Endothelial cell (in vitro differentiated cells): ENCODE measurements at places on chromosomes 7 and 10.

DNA sequence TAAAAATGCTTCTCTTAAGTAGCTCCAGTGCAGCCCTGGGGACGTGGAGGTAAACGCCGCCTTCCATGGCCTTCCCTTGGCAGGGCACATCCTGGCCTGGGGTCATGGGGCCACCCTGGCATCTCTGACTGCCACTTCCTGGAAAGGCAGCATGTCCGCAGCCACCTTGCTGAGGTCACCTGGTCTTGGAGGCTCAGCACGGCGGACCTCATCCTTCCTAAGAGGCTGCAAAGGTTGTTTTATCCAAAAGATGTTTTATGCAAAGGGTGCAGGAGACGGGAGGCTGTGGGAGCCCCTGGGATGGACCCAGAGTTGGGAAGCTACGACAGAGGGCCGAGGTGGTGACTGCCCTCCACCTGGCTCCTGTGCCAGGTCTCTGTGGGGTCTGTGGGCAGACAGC is 106.0 kb downstream of the TCERG1L start:
- no peak overlapping the region for H3K27ac ChIP-seq
- no peak overlapping the region for H3K4me3 ChIP-seq
- no peak for DNase-seq

DNA sequence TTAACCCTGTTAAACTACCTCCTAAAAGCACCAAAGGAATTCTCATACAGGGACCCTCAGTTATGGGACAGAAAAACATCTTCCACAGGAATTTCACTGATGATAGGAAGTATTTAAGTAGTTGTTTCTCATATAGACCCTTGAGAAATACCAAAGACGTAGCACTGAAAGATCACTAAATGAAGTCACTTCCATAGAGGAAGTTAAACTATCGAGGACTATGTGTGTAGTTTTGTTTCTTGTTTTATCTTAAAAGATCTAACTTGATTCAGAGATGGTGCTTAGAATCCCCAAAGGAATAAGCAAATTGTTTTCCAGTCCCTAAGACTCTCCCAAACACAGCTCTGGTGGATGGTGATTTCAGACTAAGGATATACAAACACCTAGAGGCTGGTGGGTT is 94.8 kb upstream of the AFAP1L2 start:
- no peak for DNase-seq
- peaks cover 5% of the 10 kb centered on the region for H3K27me3 ChIP-seq
- H3K4me1 ChIP-seq: peaks cover 16% of the 10 kb centered on the region

- no peaks in the 10 kb centered on the region for H3K36me3 ChIP-seq
- DNase-seq: no peak
- no peak overlapping the region for H3K27ac ChIP-seq
- H3K27me3 ChIP-seq: peaks cover 8% of the 10 kb centered on the region
- H3K4me3 ChIP-seq: no peak overlapping the region
- no peaks in the 10 kb centered on the region for H3K4me1 ChIP-seq
These were observed 18.5 kb upstream of the TRIM56 start for GRCh38 chr7:101066833-101067177.

DNA sequence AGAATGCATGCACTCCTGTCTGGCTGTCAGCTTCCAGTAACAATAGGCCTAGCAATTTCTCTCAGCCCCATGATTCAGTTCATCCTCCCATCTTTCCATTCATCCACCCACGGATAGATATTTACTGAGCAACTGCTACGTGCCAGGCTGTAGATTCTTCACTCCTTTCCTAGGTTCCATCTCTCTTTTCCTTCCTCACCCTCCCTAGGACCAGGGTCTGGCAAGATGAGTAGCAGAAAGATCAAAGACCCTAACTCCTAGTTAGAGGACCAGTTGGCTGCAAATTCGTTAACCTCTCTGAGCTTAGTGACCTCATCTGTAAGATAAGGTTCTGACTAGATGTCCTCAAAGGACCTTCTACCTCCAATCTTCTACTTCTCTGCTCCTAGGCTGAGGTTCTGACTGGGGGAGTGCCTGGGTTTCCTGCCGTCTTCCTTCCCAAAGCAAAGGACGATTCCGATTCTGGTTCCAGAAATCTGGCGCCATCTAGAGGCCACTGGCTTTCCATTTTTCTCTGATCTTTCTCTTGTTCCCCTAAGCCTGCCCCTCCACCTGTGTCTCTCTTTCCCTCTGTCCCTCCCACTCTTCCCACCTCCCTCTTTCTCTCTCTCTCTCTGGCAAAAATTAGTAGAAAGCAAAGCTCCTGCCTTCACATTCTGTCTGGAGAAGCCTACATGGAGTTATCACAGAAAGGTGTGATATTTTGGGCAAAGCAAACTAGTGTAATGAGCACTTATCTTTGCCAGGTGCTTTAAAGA is 26.2 kb downstream of the TBATA start:
- no peaks in the 10 kb centered on the region for H3K36me3 ChIP-seq
- H3K4me3 ChIP-seq: no peak overlapping the region
- DNase-seq: peak; percentile 81
- H3K4me1 ChIP-seq: peaks cover 18% of the 10 kb centered on the region
- no peak overlapping the region for H3K27ac ChIP-seq
- H3K27me3 ChIP-seq: peaks cover 14% of the 10 kb centered on the region

DNA sequence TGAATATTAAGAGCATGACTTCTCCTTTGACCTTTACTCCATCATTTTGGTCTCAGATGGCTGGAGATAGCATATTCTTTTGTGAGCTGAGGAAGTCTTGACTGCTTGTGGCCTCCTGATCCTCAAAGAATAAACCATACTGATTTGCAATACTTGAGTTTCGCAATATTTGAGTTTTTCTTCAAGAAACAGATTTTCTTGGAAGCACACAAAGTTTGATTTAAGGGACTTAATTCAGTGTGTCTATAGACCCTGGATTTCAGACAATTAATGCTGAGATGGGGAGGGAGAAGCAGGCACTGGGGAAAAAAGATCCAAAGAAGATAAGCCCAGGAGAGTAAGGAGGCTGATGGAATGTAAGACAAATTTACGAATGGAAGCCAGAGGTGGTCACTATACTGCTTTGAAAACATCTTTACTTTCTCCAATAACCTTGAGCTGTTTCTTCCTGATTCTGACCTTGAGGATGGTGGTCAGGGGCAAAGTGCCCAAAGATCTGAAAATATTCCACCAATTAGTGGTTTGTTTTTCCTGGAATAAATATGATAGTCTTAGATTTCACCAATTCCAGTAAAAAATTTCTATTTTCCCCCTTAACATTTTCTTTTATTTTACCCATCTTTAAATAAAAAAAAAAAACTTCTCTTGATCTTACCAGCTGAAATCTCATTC is 7.5 kb downstream of the EPDR1 start:
- DNase-seq: no peak
- H3K27ac ChIP-seq: no peak overlapping the region
- peaks cover 8% of the 10 kb centered on the region for H3K36me3 ChIP-seq

DNA sequence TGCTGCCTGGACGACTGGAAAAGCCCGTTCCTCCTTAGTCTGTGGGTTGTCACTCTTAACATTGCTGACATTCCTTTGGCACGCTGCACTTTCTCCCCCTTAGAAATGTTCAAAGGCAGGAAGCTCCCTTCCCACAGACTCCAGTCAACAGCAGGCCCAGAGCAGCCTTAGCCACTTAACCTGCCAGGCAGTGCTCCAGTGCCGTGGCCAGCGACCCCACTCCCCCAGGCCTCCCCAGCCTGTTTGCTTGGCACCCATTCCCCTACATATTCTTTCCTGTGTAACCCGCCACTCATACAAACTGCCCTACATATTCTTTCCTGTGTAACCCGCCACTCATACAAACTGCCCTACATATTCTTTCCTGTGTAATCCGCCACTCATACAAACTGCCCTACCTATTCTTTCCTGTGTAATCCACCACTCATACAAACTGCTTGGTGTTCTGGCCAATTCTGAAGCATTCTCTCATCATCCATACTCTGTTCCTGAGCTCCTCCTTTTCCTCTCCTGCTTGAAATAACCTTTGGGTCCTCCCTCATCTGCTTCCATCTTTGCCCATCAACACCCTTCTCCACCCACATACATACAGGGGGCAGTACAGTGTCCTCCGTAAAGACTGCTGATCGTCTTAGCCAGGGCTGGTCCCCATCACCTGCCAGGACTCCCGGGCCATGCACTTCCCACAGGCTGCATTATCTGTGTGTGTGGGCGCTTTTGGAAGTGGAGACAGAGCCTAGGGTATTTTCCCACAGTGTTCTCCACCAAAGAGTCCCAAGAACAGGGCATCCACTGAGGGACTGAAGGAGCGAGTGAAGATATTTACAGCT is 57.3 kb downstream of the ADARB2 start:
- H3K36me3 ChIP-seq: no peaks in the 10 kb centered on the region
- H3K4me1 ChIP-seq: peaks cover 6% of the 10 kb centered on the region
- H3K4me3 ChIP-seq: no peak overlapping the region
- no peaks in the 10 kb centered on the region for H3K27me3 ChIP-seq
- H3K27ac ChIP-seq: no peak overlapping the region
- DNase-seq: no peak

- H3K27me3 ChIP-seq: peaks cover 7% of the 10 kb centered on the region
- H3K36me3 ChIP-seq: no peaks in the 10 kb centered on the region
- no peak overlapping the region for H3K4me3 ChIP-seq
- peak overlapping the region; percentile 4 for H3K27ac ChIP-seq
- H3K4me1 ChIP-seq: no peaks in the 10 kb centered on the region
These were observed 205.6 kb downstream of the GRID1 start for GRCh38 chr10:86160890-86161585.

GRCh38 chr10:75029857-75030256 is 81.6 kb upstream of the SAMD8 start:
- no peak overlapping the region for H3K4me3 ChIP-seq
- no peak overlapping the region for H3K27ac ChIP-seq
- H3K4me1 ChIP-seq: peaks cover 17% of the 10 kb centered on the region
- H3K27me3 ChIP-seq: peaks cover 3% of the 10 kb centered on the region
